Activated T-cell treated with anti-CD3 and anti-CD28 coated beads, Interleukin-2, amount 50 U/mL, for 72 hours (primary cell): ENCODE measurements at places on chromosomes 13 and 19.

DNA sequence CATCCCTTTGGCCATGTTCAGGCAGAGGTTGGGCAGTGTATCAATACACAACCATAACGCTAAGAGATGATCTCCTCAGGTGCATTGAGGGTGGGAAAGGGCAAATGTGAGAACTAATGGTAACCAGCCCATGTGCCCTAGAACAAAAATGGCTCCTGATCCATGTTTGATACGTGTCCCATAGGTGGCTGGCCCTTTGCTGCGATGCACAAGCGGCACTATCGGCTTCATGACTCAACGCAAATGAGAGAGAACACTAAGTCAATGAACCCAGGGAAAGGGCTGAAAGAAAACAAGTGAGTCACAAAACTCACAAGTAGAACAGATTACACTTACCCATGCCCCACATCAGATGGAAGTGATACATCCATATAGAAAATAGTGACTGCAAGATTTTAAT, 201.7 kb downstream of the ABCC4 start:
- DNase-seq, result no peak

GRCh38 chr13:88617176-88617575, 946.0 kb downstream of the SLITRK5 start:
- no peak for DNase-seq

DNA sequence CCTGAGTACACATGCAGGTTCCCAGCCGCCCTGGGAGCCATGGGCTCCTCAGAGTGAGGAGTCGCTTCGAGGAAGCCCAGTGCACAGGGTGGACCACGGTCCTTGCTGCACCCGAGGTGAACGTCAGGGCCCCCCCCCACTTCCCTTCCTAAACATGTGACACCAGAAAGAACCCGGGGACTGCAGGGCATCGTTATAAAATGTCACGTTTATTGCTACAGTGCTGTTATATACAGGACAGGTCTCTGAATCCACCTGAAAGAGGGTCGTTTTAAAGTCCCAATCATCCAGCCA, 3.8 kb upstream of the UQCR11 start:
- no peak for DNase-seq

DNA sequence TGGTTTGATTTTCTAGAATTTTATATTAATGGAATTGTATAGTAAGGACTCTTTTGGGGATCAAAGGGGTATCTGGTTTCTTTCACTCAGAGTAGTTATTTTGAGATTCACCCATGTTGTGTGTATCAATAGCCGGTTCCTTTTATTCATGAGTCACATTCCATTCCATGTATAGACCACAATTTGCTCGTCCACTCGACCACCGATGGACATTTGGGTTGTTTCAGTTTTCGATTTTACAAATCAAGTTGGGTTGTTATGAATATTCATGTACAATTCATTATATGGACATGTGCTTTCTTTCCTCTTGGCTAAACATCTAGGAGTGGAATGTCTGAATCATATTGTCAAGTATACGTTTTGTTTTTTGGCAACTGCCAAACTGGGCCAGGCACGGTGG, 9.6 kb upstream of the EMP3 start:
- DNase-seq, result no peak

DNA sequence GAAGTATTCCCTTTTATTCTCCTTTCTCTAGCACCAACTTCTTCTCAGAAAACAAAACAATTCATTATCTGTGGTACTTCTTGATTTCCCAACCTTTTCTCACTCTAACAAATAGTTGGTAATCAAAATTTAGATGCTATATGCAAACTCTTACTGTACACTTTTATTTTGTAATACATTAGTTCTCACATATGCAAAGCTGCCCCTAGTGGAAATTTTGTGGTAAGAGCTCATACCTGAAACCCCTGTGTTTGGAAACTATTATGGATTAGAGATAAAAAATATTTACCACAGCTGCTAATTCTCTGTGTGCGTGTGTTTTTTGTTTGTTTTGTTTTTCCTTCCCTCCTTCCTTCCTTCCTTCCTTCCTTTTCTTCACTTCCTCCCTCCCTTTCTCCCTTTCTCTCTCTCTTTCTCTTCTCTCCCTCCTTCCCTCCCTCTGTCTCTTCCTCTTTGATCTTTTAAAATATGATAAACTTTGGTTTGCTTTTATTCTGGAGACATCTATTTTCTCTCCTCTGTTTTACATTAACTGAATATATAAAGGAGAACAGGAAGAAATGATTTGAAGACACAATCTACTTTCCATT, 537.4 kb downstream of the SLITRK6 start:
- no peak for DNase-seq

GRCh38 chr13:90171649-90172048, 1175.8 kb upstream of the MIR17HG start:
- no peak for DNase-seq

DNA sequence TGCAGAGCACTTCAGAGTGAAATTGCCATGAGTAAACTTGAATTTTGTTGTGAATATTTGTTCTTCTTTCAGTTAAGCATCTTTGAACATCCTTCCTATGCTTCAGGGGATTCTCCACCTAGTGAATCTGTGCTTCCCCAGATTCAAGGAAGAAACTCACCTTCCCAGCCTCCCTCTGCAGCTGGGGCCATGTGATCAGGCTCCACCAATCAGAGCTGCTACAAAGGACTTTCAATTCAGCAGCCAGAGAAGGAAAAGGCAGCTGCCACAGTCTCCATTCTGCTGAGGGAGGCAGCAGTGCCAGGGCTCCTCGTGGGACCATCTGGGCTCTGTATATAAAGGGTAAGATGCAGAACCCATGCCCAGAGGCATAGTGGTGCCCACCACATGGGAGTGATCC, 89.7 kb upstream of the SIAH3 start:
- DNase-seq, result no peak

GRCh38 chr13:102704238-102705058, 9.6 kb upstream of the METTL21C start:
- no peak for DNase-seq

GRCh38 chr13:34164582-34164981, 346.6 kb downstream of the RFC3 start:
- DNase-seq, result no peak

DNA sequence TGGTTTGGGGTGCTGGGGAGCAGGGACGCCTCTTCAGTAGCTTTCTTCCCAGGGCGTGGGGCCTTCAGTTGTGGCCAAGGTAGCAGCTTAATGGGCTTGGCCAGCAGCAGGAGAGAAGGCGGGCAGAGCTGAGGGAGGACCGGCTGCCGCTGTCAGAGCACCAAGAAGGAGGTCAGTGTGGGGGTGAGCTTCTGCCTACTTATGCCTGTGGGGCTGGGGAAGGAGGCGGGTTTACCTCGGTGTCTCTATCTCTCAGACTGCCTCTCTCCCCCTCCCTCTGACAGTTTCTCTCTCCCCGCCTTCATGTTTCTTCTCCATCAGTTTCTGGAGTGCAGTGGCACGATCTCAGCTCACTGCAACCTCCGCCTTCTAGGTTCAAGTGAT, at the start of gene CAPN12:
TSS of gene CAPN12 (minus strand) at position 177 of the 384 bp plus-strand sequence. CDS start 309 bp downstream, outside the sequence.
- no peak for DNase-seq

GRCh38 chr13:112435973-112436372, 59.8 kb downstream of the SPACA7 start:
- no peak for DNase-seq

DNA sequence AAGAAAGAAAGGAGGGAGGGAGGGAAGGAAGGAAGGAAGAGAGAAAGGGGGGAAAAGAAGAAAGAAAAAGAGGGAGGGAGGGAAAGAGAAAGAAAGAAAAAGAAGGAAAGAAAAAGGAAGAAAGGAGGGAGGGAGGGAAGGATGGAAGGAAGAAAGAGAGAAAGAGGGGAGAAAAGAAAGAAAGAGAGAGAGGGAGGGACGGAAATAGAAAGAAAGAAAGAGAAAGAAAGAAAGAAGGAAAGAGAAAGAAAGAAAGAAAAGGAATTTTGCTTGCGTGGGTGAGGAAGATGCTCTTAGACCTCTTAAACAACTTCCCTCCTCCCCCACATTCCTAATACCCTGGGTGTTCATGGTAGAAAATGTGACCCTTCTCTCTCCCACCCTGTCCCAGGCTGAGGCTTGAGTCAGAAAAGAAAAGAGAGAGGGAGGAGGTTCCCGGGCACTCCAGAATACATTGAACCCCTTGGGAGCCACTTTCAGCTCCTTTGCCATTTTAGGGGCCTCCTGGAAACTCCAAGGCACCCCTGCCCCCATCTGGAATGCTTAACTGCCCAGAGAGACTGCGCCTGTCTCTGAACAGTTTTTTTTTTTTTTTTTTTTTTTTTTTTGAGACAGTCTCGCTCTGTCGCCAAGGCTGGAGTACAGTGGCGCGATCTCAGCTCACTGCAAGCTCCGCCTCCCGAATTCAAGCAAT, 9.2 kb upstream of the KANK3 start:
- DNase-seq, result no peak

- no peak for DNase-seq
Measured at GRCh38 chr19:50876456-50876855, 3.2 kb downstream of the KLK2 start.

DNA sequence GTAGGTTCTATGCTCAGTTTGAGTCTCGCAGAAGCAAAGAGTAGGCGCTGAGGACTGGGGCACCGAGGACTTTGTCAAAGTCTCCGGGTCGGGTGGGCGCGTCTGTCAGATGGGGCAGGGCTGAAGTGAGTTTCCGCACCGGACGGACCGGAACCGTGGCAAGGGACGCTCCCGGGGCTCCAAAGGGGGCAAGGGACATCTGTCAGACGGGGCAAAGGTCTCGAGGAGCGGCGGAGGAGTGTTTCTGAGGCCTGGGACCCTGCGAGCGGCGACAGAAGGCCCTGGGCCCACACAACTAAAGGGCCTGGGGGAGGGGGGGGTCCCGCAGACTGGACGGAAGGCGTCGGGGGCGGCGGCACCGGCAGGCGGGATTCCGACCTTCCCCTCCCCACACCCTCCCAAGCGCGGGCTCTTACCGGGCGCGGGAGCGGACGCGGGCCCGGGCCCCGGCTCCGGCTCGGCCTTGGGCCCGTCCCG, 13.3 kb upstream of the AKAP8L start:
- DNase-seq, result peak; percentile 46

- no peak for DNase-seq
Measured at GRCh38 chr13:99661791-99662190, 160.5 kb downstream of the TM9SF2 start.

GRCh38 chr13:48586591-48587103, 53.8 kb upstream of the RCBTB2 start:
- no peak for DNase-seq

- DNase-seq, result no peak
Measured at GRCh38 chr19:35123573-35123972, 8.0 kb downstream of the FXYD3 start.

DNA sequence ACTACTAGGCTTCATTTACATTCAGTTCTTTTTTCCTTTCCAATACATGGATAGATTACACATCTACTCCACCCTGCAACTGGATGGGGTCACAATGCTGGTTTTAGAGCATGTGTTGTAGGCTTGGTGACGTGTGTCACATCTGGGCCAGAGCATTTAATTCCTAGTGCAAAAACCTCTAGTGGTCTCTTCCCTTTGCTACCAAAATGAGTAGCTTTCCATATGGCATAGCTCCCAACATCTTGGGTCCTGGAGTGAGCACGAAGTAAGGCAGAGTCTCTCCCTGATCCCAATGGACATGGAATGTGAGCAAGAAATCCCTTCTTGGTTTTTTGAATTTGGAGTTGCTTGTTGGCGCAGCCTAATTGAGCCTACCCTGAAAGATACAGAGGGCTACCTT, 51.7 kb downstream of the TNFSF11 start:
- DNase-seq, result no peak

- DNase-seq, result no peak
Measured at GRCh38 chr19:4313847-4314490, 9.6 kb downstream of the FSD1 start.

DNA sequence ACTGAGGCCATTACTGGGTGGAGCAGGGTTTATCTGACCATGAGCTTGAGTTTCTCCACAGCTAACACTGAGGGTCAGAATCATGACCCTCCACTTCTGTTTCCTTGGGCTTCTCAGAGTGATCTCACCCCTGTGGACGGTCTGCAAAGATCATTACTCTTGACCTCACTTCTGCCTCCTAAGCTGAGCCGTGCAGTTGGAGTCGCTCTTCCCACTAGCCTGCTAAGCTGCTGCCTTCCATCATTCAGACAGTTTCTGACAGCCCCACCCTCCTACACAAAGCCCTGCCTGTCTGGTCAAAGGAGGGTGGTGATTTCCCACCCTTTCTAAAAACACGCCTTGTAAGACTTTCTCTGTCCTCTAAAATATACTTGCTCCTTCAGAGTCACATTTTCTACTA, 9.3 kb upstream of the FRY start:
- no peak for DNase-seq

DNA sequence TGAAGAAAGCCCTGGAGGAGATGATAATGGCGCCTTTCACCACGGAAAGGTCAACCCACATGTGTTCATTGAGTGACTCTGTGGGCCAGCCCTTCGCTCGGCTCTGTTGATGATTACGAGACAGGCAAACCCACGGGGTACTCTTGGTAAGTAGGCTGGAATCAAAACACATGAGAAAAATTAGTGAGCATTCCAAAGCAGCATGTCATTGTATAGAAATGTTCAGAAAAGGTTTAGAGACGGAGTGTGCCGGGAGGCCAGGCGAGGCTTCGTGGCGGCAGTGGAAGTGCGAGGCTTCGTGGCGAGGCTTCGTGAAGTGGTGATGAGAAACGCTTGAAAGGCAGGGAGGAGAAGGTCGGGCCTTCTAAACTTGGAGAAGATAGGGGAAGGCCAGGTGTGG, 144.3 kb downstream of the ZNF536 start:
- DNase-seq, result no peak
